NAMALWA (cell line): ENCODE measurements at places on chromosomes 2 and 18.
A peak's percentile ranks its signal among the peaks of the same experiment; 100 is the strongest.

DNA sequence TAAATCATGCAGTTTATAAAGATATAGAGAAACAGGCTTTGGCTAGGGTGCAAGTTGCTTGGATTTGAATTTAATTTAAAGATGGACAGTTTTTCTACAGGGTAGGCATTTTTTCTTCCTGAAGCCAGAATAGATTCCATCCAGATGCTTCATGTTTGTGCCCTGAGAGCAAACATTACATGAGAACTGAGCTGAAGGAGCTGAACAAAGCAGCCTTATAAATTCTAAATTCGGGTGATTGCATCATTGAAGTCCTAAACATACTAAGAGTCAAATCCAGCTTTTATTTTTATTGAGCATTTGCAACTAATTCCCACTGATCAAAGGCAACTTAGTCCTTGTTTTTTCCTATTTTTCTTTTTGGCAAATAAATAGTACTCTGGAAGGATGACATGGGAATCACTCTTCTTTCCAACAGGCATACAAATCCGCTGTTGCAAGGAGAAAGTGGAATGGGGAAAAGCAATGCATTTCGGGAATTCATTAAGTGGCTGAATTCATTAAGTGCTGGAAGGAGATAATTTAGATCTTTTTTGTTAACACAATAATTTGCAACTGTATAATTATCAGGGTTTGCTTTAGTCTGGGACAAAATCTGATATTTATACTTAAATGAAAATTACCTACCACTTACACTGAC lies 828.0 kb downstream of the SLC4A3 start:
- no peak for DNase-seq

GRCh38 chr2:24929230-24929629 lies 9.2 kb upstream of the ADCY3 start:
- DNase-seq: peak; percentile 11

DNA sequence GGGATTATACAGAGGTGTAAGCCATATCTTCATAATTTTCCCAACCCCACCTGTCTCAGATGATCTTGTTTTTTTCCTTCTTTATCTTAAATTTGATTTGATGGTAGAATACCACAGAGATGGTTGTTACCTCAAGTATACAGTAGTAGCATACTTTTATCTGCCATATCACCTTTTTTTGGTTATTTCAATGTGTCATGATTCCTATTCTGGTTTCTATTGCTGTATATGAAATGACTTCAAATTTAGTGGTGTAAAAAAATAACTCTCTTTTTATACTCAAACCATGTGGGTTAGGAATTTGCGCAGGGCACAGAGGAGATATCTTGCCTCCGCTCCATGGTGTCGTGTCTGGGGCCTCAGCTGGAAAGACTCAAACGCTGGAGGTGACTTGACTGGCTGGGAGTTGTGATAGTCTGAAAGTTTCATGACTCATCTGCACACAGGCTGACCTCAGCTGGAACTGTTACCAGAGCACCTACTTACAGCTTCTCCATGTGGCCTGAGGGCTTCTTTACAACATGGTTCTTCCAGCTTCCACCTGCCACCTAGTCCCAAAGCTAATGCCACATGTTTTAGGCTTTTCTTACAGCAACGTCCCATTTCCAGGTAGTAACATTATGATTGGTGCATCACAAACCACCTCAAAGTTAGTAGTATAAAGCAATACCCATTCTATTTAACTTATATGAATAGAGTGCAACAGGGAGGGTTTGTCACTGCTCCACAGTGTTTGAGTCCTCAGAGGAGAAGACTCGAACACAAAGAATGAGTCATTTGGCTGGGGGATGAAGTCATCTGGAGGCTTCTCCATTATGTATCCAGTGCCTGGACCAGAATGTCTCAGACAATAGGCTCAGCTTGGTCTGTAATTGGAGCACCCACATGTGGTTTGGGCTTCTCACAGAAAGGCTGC lies 82.3 kb upstream of the XPO1 start:
- no peak for DNase-seq

GRCh38 chr18:13603304-13604019 lies 122.9 kb downstream of the FAM210A start:
- DNase-seq: no peak

- peak; percentile 54 for DNase-seq
Observed at GRCh38 chr2:142286618-142287017, 155.8 kb upstream of the LRP1B start.

GRCh38 chr2:62465741-62466502 lies 40.1 kb downstream of the TMEM17 start:
- no peak for DNase-seq

GRCh38 chr2:171181064-171182049 lies 20.7 kb upstream of the TLK1 start:
- no peak for DNase-seq

GRCh38 chr2:203909261-203909967 lies 27.1 kb upstream of the ICOS start:
- peak; percentile 30 for DNase-seq

DNA sequence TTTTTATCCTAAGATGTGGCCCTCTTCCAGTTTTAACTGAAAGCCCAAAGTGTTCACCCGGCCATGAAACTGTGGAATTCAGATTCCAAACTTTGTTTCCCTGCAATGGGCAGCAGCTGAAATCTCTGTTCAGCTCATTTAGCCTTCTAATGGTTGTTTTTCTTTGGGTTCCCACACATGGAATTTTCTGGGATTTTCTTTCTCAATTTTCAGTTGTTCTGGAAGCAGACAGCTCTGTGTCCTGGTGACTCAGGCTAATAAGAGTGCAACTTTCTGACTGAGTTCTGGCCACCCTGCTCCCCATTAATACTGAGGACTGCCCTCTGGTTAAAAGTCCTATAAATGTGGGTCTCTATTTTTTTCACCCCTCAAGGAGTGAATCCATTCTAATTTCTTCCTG lies 78.5 kb downstream of the PMS1 start:
- DNase-seq: no peak

- DNase-seq: no peak
Observed at GRCh38 chr2:32250290-32250689, 14.4 kb downstream of the NLRC4 start.

DNA sequence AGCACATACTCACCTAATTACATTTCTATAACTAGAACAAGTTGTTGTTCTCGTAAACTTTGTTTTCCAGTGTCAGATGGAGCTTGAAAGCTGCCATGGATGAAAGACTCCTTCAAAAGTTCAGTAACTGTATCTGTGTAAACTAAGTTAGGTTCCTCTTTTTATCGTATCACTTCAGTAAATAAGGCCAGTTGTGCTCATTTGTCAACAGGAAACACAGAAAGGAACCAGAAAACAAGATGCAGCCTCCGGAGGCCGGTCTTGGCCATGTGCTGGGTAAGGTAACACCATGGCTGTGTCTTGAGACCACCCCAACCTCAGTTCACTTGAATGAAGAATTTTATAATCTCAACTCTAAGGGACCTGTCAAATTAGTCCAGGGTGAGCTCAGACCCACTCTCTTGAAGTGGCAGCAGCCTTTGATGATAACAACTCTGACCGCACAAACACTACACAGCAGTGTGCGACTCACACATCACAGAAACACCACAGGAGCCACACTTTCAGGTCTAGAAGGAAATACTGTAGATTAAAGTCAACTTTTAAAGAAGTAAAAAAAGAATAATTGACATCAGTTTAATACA lies 213.8 kb downstream of the AFF3 start:
- peak; percentile 71 for DNase-seq

DNA sequence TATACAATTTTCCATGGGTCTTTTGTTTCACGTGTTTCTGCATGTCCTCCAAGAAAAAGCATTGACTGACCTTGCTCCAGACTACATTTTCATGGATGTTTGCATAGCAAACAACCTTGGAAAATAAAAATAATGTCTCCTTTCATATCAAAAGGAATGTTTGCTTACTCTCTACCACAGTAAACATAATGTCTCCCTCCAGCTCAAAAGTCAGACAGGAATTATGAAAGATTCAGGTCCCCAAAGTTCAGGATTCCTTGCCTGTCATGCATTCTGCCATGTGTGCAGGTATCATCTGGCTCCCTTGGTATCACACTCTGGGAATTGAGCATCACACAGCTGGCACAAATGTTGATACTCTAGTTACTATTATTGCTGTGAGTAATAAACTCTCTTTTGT lies 103.1 kb upstream of the ZC3H15 start:
- no peak for DNase-seq

DNA sequence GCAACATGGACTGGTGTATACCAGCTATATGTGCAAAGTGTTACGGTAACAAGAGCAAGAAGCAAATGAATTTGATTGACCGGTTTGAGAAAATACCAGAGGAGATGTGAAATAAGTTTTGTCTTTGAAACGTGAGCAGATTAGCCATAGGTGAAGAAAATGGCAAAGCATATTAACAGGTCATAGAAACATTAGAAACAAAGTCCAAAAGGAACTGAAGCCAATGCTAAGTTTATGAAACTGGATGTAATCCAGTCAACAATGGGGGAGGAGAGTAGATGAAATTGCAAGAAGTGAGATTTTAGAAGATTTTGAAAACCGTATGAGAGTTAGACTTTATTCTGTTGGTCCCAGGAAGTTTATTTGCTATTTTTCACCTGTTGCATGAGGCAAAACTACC lies 1315.4 kb upstream of the CHAC2 start:
- DNase-seq: no peak

- no peak for DNase-seq
Observed at GRCh38 chr2:158619496-158619895, 162.7 kb downstream of the PKP4 start.

- DNase-seq: no peak
Observed at GRCh38 chr18:38297910-38298309, 732.3 kb upstream of the CELF4 start.

- no peak for DNase-seq
Observed at GRCh38 chr2:3268705-3269029, 109.0 kb downstream of the EIPR1 start.

DNA sequence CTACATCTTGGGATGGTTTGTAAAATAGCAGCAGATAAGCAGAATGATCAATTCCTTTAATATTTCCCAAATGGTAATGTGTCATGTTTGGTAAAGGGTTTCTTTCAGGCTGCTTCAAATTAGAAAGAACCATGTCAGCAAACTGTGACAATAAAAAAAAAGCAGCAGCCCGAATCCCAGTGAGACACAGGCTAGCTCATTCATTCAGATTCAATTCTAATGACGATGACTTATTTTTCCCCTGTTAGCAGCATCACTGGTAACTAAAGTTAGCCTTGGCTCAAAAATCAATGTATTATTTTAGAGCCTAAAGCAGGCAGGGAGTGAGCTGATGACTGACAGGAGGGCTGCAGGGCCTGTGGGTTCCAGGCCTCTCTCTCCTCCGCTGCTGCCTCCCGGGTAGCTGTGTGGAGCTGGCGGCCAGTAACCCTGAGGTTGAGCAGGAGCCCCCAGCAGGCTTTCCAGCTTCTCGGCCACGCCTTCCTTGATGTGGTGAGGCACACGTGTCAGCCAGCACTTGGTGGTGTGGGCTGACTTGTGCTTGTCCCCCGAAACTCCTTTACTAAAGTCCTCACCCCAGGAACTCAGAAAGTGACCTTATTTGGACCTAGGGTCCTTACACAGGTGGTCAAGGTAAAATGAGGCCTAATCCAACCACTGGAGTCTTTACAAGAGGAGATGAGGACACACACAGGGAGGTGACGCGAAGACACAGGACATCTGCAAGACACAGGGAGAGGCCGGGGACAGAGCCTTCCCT lies 120.5 kb upstream of the HS6ST1 start:
- DNase-seq: no peak

DNA sequence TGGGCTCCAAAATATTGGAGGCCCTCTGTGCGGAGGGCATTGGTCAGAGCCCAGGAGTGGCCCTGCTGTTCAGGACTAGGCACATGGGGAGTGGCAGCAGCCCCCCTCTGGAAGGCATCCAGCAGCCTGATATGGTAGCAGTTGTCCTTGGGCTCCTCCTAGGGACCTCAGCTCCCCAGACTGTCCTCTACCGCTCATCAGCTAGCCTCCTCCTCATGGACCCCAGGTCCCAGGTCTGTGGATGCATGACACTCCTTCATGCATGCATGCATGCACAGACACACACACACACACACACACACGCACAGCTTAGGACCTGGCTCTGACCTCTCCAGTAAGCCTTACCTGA lies 15.4 kb upstream of the ATP6V1B1 start:
- DNase-seq: no peak

GRCh38 chr18:59455728-59456276 lies 96.7 kb upstream of the LMAN1 start:
- peak; percentile 54 for DNase-seq

GRCh38 chr2:173346035-173346434 lies 8.6 kb upstream of the CDCA7 start:
- DNase-seq: no peak

DNA sequence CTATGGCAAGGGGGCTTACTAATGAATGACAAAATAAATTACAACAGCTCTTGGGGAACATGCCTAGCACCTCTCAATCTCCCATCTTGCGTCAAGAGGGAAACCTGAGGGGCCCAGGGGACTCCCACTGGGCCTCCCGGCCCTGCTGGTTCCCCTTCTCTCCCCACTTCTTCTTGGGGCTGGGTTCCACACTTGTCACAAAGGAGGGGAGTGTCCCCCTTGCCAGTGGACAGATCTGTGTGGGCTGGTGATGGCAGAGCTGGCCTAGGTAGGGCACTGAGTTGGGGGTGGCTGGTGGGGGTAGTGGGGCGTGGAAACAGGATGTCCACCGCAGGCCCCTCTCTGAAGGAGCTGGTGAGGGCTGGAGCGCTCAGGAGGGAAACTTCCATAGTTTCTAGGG lies 184.0 kb upstream of the HAAO start:
- no peak for DNase-seq

DNA sequence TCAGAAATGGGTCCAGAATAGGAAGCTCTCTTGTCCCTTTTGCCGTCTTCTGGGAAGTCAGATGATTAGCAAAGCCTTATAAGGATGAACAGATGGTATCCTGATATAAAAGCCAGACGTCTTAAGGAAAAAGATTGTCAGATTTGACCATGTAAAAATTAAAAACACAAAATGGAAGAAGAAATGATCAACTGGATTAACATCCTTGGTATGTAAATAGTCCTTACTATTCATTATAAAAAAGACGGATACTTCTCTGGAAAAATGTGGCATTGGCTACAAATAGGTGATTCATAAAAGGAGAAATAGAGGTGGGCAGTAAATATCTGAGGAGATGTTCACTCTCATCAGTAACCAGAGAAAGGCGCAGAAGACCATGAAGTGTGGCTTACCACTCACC lies 33.7 kb upstream of the SCLY start:
- DNase-seq: no peak

GRCh38 chr2:74374509-74375205 lies 5.5 kb downstream of the DCTN1 start:
- DNase-seq: peak; percentile 7

DNA sequence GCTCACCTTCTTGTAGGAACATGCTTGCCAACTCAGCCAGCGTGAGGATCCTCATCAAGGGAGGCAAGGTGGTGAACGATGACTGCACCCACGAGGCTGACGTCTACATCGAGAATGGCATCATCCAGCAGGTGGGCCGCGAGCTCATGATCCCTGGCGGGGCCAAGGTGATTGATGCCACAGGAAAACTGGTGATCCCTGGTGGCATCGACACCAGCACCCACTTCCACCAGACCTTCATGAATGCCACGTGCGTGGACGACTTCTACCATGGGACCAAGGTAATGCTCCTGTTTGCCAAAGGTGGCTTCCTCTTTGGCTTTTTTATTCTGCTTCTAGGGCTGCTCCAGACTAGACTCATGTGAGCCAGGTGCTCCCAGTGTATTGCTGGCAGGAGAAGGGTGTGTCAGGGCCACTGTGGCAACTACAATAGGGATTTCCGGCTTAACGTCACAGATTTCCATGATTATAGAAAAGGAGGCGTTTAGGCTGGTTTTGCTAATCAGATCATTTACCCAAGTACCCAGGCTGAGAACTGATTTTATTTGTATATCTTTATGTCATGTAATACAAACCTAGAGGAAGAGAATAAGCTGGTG lies 50.6 kb downstream of the DPYSL5 start:
- no peak for DNase-seq

- no peak for DNase-seq
Observed at GRCh38 chr2:11835403-11835802, 89.0 kb downstream of the LPIN1 start.
